ENCODE measurements at places on chromosomes 1 and 21. TPM values are rescaled to one million over a fixed set of nuclear protein-coding genes. Genes with fewer than 3 reads are reported as not detected.

The LMX1A gene
- not detected for total RNA-seq

The BLACAT1 gene
- total RNA-seq: not detected

The MYBPH gene
- not detected for total RNA-seq

- DNase-seq: no peak
Measured at GRCh38 chr1:53510215-53510614, 51.0 kb downstream of the DMRTB1 start.

GRCh38 chr1:23544444-23545389 lies 13.7 kb upstream of the E2F2 start:
- no peak for DNase-seq

DNA sequence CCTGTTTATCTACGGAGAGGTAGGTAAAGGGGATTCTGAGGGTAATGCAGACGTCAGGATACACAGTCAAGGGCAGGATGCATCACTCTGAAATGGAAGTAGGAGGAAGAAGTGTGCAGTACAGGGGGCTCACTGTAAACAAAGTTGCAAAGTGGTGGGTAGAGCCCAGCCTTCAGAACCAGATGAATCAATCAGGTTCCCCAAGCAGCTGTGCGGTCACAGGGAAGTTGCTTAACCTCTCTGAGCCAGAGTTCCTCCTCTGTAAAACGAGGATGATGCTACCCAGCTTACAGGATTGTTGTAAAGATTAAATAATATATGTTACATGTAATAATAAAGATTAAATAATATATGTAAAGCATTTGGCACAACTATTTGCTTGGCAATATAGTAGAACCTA lies 13.5 kb upstream of the MYOM3 start:
- no peak for DNase-seq

Measured in chondrocyte (in vitro differentiated cells).